ENCODE measurements at places on chromosomes 3 and 15.

DNA sequence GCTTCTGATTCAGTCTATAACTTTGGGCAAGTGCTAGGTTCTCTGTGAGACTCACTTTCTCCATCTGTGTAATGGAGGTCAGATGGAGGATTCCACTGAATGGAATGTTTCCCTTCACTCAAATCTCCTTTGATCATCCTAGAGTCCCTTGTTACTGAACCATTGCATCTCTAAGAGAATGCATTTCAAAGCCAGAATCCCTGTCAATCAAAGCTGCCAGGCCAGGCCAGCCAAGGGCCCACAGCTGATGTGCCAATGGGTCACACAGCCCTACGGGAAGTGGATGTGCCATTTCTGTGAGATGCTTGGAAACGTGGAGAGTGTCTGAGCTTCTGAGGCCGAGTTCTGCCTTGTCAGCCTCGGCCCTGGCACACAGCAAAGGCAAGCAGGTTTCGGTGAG lies 32.4 kb downstream of the SCN5A start:
- no peak for DNase-seq

DNA sequence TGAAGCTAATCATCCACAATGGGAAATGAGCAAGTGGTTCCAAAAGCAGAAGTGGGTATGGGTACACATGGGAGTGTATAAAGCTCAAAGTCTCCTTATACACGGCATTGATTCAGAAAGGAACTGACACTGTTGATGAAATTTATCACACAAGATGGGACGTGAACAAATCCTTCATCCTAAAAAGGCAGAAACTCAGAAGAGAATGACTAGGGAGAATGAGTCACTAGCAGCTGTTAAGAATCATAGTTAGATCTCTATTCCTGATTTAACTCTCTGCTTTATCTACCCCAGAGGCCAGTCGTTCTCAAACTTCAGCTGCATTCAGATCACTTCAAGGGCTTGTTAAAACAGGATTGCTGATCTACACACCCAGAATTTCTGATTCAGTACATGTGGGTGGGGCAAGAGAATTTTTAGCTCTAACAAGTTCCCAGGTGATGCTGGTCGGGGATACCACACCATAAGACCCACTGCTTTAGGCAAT lies 97.7 kb upstream of the PHLDB2 start:
- DNase-seq = no peak

DNA sequence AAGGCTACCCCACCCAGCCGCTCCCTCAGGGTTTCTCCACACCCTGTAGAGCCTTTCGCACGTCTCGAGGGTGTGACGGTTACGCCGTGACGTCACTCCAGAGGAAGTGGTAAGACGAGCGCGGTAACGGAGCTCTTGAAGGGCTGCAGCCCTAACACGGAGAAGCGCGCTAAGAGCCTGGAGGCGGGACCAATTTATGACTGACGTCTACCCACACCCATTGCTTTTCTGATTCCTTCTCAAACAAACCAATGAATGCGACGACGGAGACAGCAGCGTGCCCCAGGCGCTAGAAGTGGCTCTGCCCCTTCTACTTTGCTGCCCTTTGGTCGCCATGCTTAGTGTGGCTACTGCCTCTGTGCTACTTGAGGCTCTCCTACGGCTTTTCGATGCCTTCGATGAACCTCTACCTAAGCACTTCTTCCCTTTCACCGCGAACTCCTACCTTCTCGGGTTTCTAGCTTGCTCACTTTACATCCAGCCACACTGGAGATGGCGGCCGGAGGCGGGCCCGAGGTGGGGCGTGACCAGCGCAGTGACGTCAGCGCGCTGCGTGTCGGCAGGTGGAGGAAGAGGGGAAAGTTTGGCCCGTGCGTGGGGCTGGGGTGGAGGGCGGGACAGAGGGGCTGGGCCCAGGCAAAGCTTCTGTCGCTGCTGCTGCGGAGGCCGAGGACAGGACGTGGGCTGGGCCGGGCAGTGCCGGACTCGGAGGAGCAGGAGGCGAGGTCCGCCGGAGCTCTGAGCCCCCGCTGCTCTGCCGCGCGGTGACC lies at the start of gene OXSR1:
OXSR1 (plus strand) TSS at position 586 of the 770 bp plus-strand sequence. CDS start 340 bp downstream, outside the sequence.
- peak; percentile 99 for DNase-seq

- DNase-seq = no peak
Observed at GRCh38 chr3:116939550-116939949, 230.0 kb downstream of the TUSC7 start.

DNA sequence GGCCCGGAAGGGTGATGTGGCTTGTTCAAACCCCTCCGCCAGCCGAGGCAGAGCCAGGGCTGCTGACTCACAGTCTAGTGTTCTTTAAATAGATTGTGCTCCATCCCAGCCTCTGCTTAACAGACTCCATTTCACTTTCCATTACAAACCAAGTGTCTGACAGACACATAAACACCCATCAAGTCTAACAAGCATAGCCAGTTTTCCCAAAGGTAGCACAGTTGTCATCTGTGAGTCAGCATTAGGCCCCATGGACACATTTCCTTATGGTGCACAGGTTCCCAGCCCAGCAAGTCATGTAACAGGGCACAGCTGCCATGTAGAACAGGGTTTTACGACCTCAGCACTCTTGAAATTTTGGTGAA lies 109.9 kb upstream of the RAP2B start:
- DNase-seq = peak; percentile 42

DNA sequence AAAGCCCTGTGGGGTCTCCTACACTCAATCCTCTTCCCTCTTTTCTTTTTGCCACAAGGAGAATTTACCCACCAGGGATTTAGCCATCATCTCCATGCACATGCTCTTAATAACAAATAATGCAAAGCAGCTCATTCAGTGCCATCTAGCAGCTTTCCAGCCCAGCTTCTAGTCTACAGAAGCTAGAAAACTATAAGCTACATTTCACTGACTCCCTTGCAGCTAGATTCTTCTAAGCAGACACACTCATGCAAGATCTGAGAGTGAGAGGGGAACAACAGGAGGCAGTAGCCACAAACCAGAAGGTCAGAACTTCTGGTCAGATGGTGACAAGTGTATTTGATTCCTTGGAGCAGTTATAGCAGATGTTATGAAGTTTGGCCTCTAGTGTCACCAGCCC lies 25.5 kb downstream of the OSBPL10 start:
- no peak for DNase-seq

DNA sequence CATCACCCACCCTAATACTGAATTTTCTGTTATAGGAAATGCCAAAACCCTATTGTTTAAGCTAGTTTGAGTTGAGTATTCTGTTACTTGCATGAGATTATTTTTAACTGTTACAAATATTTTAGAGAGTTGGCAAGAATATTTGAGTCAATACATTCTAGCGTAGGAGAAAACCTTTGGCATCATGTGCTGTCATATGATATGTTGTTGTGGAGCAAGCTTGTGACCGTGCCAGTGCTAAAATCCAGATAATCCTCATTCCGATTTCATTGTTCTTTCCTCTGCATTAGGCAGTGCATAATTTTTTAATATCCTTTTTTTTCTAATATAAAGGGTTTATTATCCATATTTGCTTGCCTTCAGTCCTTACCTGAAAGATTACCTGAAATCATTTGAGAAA lies 168.0 kb upstream of the GMNC start:
- DNase-seq = no peak

DNA sequence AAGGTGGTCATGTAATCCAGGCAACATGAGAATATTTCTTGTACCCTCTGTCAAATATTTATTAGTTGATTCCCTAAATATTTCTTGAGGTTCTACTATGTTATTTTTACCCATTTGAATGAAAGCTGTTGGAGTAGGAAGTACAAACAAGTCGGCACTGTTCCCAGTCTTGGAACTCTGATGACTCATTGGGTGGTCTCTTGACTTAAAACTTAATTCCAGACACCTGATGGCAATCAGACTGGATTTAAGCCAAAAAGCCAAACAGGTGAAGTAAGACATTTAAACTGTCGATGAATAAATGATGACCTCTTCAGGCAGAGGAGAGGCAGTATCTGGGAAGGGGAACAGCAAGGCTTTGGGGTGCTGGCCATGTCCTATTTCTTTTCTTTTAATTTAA lies 22.8 kb downstream of the C2CD4A start:
- no peak for DNase-seq

DNA sequence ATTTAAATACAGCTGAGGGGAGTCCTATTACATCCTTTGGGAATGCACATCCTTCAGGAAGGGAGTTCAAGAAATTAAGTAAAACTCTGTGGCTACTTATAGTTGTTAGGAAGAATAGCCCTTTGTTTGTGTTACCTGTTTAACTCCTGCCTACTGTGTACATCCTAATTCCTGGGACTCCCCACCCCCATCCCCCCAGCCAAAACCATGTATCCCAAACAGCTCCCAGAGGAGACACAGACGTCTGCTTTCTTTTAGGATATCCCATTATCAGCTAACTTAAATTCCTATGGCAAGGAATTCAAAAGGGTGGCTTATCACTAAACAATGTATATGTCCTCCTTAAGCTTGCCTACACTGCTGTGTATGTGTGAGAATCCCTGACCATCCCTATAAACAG lies 581.7 kb downstream of the DIPK2A start:
- DNase-seq = no peak

- peak; percentile 42 for DNase-seq
Observed at GRCh38 chr3:183385698-183386613, 42.5 kb downstream of the MCF2L2 start.

- DNase-seq = no peak
Observed at GRCh38 chr3:69866988-69867720, 127.9 kb downstream of the MITF start.

DNA sequence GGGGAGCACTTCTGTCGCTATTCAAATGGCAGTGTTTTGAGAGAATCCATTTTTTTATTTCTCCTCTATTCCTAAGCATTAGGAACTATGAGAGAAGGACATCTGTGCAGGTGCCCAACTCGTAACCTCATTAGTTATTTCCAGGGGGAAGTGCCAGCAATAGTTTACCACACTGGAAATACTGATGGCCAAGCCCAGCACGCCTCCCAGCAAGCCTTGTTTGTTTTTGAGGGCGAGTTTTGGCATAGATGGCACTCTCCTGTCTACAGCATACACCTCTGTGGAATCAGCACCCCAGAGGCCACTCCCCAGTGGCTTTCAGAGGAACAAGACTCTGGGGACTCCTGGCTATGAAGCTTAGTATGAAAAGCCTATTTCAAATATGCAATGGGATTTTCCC lies 36.6 kb downstream of the FAN1 start:
- peak; percentile 23 for DNase-seq

- DNase-seq = no peak
Observed at GRCh38 chr3:17743658-17743995, 1.2 kb upstream of the TBC1D5 start.

- DNase-seq = no peak
Observed at GRCh38 chr3:171878461-171879225, 35.5 kb downstream of the TMEM212 start.

DNA sequence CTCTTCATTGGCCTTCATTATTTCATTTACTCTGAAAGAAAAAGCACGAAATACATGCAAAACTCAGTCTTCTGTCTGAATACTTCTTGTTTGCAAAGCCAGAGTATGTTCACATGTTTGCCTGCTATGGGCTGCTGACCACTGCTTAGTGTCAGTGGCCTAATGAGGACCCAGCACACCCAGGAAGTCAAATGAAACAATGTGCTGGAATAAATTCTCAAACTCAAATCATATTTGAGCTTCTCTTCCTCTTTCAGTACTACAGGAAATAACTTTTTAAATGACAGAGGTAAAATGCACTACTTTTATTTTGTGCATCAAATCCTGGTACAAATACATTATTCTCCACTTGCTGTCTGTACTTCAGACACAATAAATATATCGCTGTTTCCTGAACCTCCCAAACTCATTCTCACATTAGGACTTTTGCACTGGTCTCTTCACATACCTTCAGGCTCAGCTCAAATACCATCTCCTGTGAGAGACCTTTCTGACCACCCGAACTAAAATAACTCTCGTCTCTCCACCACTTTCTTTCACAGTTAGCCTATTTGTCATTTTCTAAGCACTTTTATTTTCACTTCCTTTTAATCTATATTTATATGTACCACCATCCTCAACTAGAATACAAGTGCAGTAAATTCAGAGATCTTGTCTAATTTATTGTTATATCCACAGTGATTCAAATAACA lies 176.8 kb downstream of the TUSC7 start:
- DNase-seq = no peak

DNA sequence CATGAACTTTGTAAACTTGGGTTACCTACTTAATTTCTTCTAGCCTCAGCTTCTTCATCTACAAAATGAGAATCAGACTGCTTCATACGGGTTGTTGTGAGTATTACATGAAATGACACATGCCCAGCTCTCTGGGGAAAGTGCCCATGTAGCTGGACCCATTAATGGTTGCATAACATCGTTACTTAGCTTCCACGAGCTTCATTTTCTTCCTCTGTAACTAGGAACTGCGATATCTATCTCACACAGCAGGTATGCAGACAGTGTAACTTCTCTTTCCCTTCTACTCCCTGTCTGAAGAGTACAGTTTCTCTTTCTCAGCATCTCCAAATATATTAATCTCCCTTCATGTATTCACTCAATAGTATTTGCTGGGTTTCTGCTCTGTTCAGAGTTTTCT lies 37.9 kb upstream of the DLG1 start:
- no peak for DNase-seq

- no peak for DNase-seq
Observed at GRCh38 chr3:114878114-114878839, 268.8 kb downstream of the ZBTB20 start.

GRCh38 chr3:168094877-168095610 lies 680 bp downstream of the GOLIM4 start:
- DNase-seq = peak; percentile 44

- peak; percentile 7 for DNase-seq
Observed at GRCh38 chr3:85726241-85726640, 767.5 kb downstream of the CADM2 start.

DNA sequence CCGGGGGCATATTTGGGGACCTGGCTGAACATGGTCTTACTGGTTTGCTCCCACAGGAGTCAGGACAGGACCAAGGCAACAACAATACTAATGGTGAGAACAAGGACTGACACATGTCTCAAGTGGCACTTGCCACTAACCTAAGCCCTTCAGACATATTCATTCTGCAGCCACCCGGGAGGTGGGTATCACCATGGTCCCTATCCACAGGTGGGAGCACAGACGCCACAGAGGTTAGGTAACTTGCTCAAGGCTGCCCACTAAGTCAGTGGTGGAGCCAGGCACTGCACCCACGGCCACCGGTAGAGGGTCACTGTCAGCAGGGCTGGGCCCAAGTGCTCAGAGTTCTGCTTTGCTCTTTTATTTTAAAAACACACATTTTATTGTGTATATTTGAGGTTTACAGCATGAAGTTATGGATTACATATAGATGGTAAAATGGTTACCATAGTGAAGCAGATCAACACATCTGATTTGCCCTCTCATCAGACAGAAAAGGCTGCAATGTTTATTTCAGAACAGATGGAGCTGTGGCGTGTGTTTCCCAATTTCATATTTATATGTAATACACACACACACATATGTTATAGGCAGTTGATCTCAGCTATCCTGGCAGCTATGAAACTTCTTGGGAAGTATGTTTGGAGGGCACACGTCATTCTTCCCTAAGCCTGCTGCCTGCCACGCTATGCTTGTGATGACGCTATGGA lies 30.0 kb upstream of the SLC41A3 start:
- DNase-seq = peak; percentile 6

GRCh38 chr15:73985101-73985873 lies 6.8 kb downstream of the STOML1 start:
- DNase-seq = no peak

DNA sequence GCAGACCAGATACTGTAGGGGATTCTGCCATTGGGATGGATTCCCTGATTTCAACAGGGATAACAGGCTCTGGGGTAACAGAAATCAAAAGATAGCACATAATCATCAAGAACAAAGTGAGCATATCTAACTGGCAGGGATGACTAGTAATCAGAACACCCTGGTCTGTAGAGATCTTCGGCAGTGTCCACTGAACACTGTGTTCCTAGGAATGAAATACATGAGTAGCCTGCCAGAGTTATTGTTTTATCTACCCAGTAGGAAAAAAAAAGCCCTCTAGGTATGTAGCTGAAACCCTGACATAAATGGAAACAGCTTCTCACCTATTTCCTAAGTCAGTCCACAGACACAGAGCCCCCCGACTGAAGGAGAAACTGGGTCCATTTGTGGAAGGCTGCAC lies 340.3 kb upstream of the ZNF385D start:
- DNase-seq = no peak
